ENCODE measurements at places on chromosomes 7 and 10.

DNA sequence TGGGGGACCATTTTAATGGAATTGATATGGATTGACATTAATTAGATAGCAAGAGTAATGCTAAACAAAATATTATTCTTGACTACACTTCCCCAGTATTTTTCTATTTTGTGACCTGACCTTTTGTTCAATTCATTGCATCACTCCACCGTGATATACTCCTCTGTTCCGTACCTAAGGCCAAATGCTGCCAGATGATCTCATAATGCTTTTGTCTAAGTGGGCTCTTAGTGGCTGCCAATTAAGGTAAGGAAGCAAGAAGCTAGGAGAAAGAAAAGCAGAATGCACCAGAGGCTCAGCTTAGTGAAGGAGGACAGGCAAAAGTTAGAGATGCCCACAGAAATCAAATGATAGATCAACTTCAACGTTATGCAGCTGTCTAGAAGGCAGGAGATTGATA is 36.4 kb downstream of the FEZF1 start:
- DNase-seq, result peak; percentile 73

GRCh38 chr7:51325261-51325676 is 8.7 kb upstream of the COBL start:
- no peak for DNase-seq

DNA sequence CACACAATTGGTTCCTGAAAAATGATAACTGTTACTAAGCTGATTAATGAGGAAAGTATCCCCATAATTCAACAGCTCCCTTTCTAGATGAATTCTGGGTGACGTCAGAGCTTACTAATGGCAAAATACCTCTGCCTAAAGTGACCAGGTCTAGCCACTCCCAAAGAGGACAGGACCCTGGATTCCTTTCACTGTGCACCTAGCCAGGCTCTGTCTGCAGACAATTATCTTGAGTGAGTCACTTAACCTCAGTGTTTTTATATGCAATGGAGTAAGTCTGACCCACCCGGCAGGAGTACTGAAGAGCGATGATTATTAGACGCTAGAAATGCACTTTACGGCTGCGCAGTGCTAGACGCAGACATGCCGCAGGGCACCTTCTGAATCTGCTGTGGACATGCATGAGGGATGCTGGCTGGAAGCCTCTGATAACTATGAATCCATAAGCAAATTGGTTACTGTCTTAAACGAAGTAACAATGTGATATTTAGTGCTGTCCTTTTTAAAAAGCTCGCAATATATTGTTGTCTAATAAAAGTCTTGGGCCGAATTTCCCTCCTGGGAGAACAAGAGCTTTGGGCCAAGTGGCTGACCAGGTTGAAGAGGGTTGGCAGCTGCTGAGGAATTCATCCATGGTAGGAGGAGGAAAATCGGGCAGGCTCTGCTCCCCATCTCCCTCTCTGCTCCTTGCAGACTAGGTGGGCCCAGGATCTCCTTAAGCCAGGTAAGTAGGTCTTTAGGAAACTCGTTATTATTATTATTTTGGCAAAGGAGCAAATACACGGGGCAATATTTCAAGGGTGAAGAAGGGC is 4.6 kb upstream of the INPP5A start:
- DNase-seq, result no peak

DNA sequence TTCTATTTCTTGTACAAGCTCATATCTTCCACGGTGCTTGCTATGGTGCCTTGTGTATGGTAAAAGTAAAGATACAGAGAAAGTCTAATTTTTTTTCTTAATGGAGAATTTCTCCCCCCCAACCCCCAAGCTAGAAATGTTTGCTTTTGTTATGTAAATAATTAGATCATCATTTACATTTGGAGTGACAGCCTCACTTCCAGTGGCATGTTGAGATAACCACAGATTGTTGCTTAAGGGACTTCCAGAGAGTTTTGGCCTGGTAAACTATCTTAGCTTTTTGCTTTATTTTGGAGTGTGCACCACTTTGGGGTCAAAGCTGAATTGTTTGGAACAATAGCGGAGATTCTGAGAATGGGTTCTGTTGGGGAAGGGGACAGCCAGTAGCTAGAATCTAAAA is 129.7 kb downstream of the ZNF365 start:
- DNase-seq, result no peak

DNA sequence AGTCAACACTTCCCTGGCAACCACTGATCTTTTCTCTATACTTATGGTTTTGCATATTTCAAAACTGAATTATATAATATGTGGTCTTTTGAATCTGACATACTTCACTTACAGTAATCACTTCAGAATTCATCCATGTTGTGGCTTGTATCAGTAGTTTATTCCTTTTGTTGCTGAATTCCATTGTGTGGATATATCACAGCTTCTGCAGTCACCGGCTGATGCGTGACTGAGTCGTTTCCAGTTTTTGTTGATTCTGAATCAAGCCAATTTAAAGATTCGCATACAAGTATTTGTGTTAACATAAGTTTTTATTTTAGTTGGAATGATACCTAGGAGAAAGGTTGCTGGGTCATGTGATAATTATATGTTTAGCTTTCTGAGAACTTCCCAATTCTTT is 672.5 kb upstream of the ANKRD30A start:
- DNase-seq, result no peak

DNA sequence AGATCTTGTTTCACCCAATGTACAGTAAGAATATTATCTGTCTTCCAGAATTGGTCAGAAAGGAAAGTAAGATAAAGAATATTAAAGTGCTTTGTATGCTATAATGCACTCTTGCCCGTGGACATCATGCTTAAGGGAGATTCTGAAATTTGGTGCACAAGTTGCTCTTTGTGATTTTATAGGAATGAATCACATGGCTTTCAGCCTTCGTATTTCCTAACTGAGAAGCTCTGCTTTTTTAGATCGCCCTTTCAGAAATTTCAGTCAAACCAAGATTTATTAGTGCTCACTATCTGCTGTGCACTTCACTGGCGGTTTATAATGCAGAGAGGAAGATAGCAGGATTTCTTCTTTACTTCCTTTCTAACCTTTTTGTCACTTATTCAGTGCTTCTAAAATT is 1248.5 kb upstream of the LRRN3 start:
- no peak for DNase-seq

DNA sequence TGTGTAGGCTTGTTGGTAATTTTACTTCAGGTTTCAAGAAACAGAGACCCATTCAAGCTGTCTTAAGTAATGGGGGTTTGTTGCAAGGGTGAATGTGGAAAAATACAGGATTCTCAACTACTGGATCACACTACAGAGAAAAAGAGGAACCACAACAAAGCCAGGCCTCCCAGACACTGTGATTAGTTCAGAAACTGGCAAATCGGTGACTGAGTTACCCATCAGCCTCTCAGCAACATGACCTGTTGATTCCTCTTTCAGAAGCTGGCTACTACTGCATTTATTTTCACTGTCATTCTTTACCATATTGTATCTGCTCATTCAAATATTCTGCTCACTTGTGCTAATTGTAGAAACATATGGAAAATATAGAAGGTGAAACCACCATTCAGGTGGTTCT is 16.0 kb downstream of the CCDC71L start:
- no peak for DNase-seq

GRCh38 chr10:60513281-60513680 is 123.6 kb upstream of the ANK3 start:
- no peak for DNase-seq

- no peak for DNase-seq
These were observed 135.2 kb upstream of the PODXL start for GRCh38 chr7:131691454-131692130.

GRCh38 chr7:149714910-149715471 is 58.4 kb downstream of the ZNF467 start:
- no peak for DNase-seq

DNA sequence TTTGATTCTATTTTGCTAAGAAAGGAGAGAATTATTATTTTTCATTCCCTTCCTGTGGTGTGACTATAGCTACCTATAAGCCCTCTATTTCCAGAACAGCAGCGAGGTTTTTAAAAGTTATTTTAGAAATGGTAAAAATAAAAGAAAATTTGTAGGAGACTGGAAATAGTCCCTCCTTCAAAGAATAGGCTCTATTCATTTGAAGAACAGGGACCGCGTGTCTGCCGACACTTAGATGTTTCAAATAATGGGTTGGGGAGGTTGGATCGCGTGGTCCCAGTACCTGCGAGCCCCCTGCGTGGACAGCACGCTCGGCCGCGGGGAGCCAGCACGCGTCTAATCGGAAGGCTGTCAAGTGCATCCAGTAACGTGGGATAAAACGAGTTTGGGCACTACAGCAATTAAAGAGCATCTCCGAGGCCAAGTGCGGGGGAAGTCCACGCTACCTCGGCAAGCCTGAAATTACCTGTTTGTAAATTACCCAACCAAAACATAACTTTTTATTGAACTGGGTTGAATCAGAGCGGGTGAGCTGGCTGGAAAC is 1.0 kb downstream of the CACNA2D1 start:
- no peak for DNase-seq

DNA sequence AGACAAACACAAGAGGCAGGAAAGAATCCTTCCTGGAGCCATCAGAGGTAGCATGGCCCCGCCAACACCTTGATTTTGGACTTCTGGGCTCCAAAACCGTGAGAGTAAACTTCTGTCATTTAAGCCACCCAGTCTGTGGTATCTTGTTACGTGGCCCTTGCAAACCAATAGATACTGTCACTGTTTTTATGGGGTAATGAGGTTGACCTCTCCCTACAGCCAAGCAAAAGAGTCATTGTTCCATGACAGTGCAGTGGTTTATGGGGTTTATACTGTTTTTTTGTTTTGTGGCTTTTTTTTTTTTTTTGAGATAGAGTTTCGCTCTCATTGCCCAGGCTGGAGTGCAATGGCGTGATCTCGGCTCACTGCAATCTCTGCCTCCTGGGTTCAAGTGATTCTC is 32.8 kb downstream of the KIAA1549 start:
- DNase-seq, result no peak

DNA sequence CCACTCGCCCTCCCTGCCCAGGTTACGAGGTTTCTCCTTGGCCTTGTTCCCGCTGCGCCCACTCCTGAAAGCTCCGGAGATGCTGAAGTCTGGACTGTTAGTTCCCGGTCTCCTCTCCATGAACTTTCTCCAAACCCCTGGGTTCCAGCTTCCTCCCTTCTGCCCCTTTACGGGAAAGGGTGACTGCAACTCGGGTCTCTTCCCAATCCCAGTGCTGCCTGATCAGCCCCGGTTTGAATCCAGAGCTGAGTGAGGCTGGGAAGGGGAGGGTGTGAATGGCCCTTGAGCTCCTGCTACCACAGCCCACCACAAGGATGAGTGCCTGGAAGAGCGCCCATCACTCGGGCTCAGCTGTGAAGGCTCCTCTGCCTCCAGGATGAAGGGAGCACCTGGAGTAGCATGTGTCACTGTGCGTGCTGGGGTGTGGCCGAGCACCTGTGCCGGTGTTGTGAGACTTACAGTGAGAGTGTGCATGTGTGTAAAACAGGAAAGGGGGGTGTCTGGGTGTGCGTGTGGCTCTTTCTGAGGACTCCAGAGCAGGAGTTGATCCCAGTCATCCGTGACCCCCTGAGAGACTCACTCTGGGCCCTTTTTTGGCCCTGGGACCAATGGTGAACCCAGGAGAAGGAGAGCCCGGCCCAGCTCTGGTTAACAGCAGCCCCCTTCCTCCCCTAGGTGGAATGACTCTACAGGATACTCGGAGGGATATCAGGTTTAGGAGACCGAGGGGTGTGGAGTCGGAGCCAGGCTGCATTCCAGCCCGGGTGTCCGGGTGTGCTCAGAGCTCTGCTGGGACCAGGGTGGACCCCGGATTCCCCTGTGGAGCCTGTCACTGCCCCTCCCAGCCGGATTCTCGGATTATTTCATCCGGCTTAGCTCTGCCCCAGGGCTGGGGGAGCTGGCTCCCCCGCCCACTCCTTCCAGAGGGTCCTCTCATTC is 1.1 kb upstream of the ZNF467 start:
- no peak for DNase-seq

- DNase-seq, result no peak
These were observed 5.2 kb downstream of the EBF3 start for GRCh38 chr10:129958629-129959543.

DNA sequence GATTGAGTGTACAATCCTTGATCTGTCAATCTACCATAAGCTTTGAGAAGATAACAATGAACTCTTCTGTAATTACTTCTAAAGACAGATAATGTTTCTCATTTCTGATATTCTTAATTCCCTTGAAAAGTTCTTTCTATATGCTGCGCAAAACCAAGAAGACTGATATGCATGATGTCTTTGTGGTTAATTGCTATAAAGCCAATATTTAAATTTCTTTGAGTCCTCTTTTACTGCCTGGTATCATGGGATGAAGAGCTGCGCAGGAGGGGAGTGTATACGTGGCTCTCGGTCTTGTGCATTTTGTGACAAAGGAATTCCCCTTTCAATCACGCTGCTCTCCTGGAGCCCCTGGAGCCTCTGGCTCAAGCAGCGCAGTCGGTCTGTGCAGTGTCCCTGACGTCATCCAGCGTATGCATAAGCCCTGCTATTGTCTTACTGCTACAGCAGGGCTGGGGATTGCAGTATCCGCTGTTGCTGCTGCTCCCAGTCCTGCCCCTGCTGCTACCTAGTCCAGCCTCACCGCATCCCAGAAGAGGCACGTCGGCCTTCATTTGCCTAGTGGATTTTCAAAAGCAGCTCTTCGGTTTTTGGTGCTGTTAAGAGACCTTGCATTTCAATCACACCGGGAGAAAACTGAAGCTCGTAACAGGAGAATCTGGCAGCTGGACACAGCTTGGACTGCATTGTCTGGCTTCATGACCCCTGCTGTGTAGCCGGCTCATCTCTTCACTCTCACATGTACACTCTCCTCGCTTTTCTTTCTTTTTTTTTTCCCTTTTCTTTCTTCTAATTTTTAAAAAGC is 66.7 kb downstream of the ST7 start:
- DNase-seq, result peak; percentile 84

GRCh38 chr7:16203065-16203464 is 218.3 kb downstream of the CRPPA start:
- DNase-seq, result no peak

- DNase-seq, result no peak
These were observed 55.5 kb downstream of the MET start for GRCh38 chr7:116727432-116728009.

- DNase-seq, result no peak
These were observed 50.7 kb downstream of the TAS2R16 start for GRCh38 chr7:122944682-122945303.

GRCh38 chr10:42836771-42837468 is 54.3 kb downstream of the BMS1 start:
- DNase-seq, result no peak

DNA sequence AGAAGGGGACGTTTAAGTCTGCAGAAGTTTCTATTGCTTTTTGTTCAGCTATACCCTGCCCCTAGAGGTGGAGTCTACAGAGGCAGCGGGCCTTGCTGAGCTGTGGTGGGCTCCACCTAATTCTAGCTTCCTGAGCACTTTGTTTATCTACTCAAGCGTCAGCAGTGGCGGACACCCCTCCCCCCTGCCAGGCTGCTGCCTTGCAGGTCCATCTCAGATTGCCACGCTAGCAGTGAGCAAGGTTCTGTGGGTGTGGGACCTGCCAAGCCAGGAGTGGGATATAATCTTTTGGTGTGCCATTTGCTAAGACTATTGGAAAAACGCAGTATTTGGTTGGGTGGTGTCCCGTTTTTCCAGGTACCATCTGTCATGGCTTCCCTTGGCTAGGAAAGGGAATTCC is 147.3 kb upstream of the PRPS1L1 start:
- DNase-seq, result no peak

Data from NCI-H524 treated with DMSO at 0.1 percent for 48 hours (cell line).